Kidney capillary endothelial cell (primary cell): ENCODE measurements at places on chromosomes 2 and 18.

GRCh38 chr2:212901604-212902275 is 249.7 kb downstream of the IKZF2 start:
- DNase-seq: no peak

GRCh38 chr2:199336546-199336945 is 121.2 kb downstream of the SATB2 start:
- DNase-seq: no peak

DNA sequence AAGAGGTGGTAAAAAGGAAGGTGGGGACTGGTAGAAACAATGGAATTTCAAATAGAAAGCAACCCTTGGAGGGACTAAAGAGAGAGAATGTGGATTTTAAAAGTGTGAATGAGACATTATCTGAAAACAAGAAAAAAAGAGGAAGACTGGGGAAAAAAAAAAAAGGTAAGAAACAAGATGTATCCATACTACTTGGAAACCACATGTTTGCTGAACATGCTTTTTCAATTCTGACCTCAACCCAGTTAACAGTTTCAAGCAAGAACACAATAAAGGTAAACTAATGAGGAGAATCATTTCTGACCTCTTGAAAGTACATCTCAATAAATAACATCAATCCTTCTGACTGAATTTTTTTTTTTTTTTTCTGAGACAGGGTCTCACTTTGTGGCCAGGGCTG is 2.6 kb downstream of the FARSB start:
- no peak for DNase-seq

DNA sequence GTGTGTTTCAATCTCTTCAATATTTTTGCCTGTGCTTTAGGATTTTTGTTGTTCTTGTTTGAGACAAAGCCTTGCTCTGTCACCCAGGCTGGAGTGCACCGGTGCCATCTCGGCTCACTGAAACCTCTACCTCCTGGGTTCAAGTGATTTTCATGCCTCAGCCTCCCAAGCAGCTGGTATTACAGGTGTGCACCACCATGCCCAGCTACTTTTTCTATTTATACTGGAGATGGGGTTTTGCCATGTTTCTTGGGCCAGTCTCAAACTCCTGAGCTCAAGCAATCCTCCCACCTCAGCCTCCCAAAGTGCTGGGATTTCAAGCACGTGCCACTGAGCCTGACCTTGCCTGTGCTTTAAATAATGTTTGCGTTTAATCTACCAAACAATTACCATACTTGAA is 43.1 kb upstream of the DOK6 start:
- no peak for DNase-seq

DNA sequence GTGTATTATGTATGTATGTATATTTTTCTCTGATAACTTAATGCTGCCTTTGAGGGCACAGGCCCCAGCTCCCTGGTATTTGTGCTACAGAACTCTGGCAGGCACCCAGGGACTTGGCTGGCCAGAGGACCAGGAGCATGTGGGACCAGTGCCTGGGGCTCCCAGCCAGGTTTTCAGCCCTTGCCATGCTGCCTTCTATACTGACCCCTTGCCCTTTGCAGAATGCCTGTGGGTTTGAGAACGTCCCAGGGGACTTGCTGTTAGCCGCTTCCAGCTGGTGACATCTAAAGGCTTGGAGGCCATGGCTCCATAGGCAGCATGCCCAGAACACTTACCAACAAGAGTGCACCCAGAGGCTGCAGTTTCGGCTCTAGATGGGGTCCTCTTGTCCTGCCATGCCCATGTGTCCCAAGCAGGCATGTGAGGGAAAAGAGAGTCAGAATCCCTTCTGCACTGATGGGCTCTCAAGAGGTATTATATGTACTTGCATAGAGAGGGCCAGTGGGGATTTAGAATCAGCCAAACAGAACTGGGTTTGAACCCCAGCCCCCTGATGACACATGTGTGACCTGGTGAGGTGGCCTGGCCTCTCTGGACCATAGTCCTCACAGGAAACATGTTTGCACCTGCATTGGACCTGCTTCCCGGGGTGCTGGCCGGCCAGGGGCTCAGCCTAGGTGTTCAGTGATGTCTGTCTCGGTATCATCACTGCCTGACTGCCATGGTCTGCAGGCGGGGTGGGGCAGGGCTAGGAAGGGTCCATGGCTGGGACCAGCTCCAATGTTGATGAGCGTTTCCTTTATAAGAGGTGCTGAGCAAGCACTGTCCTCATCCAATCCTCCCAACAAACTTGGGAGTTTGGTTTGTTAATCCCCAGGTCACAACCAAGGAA is 119.2 kb upstream of the FHL2 start:
- no peak for DNase-seq
